ENCODE measurements at places on chromosomes 13 and 19.

- no peak for DNase-seq
Observed at GRCh38 chr19:47094557-47095475, 18.8 kb downstream of the ZC3H4 start.

DNA sequence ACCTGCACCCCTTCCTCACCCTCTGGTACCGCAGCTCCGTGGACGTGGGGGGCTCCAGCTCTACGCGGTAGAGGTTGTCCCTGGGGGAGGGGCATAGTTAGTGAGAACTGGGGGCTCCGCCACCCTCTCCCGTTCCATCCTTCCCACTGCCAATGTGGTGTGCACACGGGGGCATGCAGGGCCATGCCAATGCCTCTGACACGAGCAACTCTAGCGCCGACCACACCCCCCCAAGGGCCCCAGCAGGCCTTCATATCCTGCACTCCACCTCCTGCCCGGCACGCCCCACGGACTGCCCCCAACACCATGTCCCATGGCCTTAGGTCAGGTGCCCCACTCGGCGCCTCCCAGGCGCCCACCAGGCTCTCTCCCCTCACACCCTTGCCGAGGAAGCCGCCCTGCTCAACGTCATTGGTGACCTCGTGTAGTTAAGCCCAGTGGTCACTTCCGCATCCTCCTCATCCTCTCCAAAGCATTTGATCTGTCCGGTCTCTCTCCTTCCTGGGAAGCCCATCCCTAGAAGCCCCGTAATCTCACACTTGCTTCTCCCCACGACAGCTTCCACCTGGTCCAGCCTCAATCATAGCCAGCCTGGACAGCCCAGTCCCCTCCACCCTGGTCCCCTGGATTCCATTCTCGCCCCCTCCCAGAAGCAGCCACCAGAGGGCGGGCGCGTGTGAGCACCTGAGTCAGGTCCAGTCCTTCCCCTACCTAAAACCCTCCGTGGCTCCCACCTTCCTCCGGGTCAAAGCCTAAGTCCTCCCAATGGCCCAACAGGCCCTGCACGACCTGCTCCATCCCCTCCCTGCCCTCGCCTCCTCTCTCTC is 2.1 kb downstream of the SEMA6B start:
- no peak for DNase-seq

GRCh38 chr19:1259206-1259875 is 9.8 kb upstream of the CIRBP start:
- DNase-seq, result peak; percentile 67

GRCh38 chr19:46974181-46974580 is 45.5 kb upstream of the NPAS1 start:
- DNase-seq, result no peak

- no peak for DNase-seq
Observed at GRCh38 chr19:17681505-17682125, 6.5 kb downstream of the UNC13A start.

DNA sequence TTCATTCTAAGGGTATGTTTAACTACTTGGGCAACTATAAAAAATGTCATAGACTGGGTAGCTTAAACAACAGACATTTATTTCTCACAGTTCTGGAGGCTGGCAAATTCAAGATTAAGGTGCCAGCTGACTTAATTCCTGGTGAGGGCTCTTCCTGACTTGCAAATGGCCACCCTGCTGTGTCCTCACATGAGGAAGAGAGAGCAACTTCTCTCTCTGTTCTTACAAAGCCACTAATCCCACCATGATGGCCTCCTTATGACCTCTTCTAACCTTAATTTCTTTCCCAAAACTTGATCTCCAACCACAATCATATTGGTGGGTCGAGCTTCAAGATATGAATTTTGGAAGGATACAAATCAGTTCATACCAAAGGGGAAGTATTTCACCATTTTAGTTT is 399.0 kb downstream of the DCT start:
- DNase-seq, result no peak

DNA sequence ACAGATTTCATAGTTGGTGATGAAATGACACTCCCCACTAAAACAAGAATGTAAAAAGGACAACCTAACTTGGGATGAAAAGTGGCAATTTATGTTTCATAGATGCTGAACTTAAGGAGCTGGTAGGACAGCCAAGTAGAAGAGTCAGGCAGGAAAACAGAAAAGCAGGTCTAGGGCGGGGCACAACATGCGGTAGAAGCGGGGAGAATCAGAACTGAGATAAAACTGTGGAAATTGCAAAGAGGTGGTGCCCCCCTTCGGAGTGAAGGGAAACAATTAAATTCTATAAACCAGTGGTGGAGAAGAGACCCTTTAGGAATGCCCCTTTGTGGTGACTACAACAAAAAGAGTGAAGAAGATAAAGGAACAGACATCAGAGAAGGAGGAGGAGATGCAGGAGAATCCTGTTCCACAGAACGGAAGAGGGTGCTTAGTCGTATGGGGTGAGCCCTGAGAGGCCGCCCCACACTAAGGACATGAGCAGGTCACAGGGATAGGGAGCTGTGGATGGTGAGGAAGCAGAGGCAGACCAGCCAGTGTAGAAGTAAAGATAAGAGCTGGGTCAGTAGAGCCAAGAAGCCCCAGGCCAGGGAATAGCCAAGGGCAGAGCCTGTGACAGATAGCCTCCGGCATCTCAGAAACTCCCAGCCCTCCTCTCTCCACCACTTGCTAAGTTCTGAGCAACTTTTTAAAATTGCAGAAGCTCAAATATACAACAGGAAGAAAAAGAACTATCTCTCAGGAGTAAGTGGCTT is 100.3 kb upstream of the DOCK9 start:
- no peak for DNase-seq

GRCh38 chr19:2711172-2711874 is 8.8 kb upstream of the GNG7 start:
- DNase-seq, result no peak

- no peak for DNase-seq
Observed at GRCh38 chr19:925087-925525, 729 bp upstream of the ARID3A start.

DNA sequence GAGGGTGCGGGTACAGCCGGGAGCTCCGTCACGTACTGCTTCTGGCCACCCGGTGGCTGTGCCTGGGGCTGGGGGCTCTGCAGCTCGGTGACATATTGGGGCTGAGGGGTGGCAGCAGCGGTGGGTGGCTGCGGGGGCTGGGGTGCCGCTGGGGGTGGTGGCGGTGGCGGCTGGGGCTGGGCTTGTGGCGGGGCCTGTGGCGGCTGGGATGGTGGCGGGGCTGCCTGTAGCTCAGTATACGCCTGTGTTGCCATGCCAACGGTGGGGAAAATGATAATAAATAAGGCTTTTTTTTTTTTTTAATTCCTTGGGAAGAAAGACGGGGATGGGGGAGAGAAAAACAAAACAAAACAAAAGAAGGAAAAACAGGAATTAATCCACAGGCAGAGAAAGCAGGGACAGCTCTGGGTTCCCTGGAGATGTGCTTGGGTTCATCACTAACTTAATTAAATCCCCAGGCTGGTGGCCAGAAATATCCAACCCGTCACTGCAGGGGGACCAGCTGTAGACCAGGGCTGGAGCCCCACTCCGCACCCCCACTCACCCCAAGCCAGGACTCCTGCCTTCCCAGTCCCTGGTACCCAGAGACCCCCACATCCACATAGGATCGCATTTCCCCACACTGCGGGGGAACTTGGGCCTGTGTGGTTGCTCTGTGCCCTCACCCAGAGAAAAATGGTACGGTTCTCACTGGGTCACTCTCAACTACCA is 12.4 kb downstream of the RFX1 start:
- no peak for DNase-seq

DNA sequence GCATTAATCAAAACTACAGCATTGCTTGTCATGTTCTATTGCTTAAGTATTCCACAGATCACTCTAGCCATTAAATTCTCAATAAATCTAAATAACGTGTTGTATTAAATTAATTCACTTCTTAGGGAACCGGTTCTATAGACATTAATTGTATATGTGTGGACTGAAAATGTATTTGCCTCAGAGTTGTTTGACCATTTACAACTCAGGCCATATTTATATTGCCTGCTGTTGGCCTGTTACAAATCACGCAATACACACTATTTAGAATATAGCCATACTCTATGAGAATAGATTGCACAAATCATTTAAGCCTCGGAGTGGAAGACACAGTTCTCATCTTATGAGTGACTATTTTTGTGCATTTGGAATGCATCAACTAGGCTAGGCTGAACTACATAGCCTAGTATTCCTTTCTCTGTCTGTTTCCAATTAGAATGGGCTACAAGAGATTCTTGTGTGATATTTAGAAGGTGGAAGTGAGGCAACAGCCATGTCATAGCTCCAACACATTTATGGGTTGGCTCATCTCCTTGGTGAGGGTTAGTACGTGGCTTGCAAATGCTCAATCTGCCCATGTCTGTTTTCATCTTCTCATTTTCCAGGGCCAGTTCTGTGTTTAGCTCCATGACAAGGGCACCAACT is 1116.1 kb downstream of the PCDH9 start:
- DNase-seq, result no peak

GRCh38 chr19:40741527-40742390 is 8.5 kb downstream of the ACTMAP start:
- no peak for DNase-seq

DNA sequence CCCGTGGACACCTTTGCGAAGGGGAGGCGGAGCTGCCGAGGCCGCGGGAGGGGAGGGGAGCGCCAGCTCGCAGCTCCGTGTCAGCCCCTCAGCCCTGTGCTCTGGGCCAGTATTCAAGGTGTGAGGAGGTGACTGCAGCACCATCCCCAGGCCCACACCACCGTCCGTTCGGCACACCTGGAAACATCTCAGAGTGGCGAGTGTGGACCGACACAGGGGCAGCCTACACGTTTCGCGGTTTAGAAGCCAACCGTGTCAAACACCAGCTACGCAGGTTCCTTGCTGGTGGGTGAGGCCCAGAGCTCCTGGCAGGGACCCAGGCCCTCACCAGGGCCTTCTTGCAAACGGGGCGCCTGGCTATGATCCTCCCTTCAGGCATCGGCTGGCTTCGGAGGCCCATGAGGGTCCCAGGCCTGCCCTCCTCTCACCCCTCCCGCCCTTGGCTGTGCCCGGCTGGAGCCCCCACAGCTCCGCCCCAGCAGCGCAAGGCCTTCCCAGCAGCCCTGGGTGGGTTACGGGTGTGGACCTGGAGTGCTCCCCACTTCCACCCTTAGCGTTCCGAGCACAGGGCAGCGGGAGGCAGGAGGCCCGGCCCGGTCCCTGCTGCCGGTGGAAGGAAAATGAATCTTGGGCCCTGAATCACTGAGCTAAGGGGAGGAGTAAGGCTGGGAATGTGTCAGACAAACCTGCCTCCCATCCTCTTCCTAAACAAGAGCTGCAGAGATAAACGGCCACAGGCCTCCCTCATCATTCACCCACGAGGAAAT is 1.2 kb downstream of the C13orf46 start:
- DNase-seq, result no peak

DNA sequence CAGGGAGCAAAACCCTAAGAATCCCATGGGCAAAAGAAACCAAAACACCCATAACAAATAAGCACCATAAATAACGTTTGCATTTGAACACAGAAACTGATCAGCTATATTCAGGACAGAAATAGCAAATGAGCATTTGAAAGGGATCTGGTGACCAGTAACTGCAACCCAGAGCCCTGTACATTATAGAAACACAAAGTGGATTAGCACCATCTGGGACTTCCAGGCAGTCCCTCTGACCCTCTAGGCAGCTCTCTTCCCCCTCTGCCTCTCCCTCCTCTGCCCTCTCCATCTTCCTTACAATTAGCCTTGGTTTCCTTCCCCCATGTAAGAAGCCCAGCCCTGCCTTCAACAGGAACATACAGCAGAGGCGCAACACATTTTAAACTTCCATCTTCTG is 215.0 kb downstream of the DCLK1 start:
- no peak for DNase-seq

- no peak for DNase-seq
Observed at GRCh38 chr13:76637641-76638141, 248.5 kb downstream of the KCTD12 start.

DNA sequence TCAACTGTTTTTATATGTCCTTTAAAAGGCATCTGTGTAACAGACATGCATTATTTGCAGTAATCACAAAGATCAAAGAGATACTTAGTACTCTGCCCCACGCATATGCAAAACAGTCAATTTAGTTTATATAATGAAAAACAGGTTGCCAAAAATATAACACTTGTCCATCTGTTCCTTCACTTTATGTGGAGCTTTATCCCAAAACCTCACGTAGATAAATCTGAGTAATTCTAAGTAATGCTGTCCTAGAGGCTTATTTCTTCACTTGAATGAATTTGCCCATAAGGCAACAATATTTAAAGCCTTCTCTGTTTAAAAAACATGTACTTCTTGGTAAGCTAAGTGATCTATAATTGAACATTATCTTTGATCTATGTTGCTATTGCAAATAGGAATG is 20.3 kb upstream of the SLITRK6 start:
- DNase-seq, result no peak

- no peak for DNase-seq
Observed at GRCh38 chr13:34964558-34964957, 22.5 kb downstream of the NBEA start.

DNA sequence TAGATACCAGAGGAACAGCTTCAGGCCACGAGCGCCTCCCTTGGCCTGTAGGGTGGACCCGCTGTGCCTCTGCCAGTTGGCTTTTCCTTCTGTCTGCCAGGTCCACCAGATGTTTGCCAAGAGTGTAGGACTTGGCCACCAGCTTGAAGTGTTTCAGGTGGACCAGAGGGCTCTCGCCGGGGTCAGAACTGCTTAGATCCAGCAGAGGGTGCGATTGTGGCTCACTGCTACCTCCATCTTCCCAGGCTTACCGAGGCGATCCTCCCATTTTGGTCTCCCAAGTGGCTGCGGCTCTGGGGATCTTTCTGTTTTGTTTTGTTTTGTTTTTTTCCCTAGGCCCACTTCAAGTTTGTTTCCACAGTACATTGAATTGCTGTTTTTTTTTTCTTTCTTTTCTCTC is 23.0 kb upstream of the ZNF730 start:
- no peak for DNase-seq

DNA sequence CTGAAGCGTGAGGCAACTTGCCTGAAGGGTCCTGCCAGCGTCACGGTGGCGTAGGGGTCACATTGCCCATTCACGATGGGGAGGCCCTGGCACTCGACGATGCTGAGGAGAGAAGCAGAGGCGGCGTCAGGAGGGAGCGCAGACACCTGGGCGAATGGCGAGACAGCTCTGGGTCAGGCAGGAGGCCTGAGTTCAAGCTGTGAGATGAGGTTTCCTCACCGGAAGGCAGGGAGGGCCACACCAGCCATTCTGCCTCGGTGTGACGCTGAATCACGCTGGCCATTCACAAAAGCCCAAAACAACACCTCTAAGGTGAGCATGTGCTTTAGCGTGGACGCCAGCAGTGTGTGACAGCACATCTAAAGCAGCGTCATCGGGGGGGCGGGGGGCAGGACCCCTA is 54.0 kb upstream of the C13orf46 start:
- DNase-seq, result no peak

DNA sequence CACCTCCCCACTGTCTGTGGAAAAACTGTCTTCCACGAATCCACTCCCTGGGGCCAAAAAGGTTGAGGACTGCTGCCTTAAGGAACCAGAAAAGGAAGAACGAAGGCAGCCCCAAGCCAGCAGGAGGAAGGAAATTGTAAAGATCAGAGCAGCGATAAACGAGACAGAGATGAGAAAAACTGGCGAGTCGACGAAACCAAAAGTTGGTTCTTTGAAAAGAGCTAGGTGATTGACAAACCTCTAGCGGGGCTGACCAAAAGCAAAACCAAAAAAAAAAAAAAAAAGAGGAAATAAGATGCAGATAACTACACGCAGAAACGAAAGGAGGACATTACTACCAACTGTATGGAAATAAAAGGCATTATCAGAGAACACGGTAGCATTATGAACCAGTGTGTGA is 76.9 kb downstream of the GADD45B start:
- DNase-seq, result no peak

- no peak for DNase-seq
Observed at GRCh38 chr13:99982731-99983498, 1.3 kb downstream of the ZIC2 start.

Measured in uterus (tissue), 4 donors.